ENCODE measurements at places on chromosomes 7 and 10.

DNA sequence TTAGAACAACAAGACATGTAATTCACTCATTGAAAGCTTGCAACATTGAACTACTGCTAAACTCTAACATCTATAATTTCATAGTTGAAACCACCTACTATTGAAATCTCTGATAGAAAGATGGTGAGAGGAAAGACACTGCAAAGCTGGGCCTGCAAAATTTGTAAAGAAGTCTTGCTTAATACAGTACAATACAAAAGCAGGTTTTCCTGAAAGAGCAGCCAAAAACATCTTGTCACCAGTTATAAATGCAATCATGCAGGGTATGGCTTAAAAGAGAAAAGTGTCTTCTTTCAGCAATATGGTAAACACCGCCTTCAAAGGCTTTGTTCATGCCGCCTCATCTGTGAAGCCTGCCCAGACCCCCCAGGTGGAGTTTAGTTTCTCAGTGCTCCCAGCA, 109.2 kb downstream of the ANK3 start:
- DNase-seq, result no peak

DNA sequence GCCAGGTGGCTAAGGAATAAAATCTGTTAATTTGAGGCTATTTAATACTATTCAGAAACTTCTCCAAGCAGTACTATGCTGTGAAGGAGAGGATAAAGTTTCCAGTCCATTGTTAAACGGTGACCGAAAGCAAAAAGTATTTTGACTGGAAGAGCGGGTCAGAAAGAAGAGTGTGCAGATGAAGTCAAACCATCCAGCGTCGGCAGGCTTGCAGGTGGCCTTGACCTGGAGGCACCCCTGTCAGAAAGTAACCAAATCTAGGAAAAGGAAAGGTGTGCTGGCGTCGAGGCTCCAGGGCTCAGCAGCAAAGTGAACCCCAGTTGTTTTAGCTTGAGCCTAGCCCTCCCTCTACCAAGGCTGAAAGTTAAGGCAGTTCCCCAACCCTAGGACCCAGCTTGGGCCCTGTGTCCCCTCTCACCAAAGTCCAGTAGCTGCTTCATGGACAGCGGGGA, 544 bp downstream of the PDK4 start:
- DNase-seq, result no peak

DNA sequence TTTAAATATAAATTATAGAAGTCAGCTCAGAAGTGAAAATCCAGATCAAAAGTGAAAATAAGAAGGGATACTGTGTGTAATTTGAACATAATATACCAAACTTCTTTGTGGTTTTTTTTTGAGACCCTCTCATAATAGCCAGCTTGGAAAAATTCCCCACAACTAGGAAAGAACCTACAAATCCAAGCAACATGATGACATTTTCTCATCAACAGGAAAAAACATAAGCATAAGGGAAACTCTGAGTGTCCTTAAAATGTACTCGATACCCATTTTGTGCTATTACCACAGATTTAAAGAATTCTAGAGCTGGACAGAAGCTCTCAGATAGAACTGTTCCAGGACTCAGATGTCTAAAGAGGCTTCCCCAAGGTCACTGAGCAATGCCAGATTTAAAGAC, 214.8 kb upstream of the KLF14 start:
- DNase-seq, result no peak

GRCh38 chr10:45000138-45000751, 478 bp upstream of the ZNF22 start:
- DNase-seq, result no peak

DNA sequence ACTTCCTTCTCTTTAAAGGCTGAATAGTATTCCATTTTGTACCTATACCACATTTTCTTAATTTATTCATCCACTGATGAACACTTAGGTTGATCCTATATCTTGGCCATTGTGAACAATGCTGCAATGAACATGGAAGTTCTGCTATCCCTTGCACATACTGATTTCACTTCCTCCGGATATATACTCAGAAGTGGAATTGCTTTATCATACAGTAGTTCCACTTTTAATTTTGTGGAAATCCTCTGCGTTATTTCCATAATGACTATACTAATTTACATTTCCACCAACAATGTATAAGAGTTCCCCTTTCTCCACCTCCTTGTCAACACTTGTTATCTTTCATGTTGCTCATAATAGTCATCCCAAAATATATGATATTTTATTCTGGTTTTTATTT, 312.6 kb downstream of the PLXDC2 start:
- no peak for DNase-seq

- DNase-seq, result no peak
Measured at GRCh38 chr7:130908345-130909160, 174.5 kb upstream of the KLF14 start.

DNA sequence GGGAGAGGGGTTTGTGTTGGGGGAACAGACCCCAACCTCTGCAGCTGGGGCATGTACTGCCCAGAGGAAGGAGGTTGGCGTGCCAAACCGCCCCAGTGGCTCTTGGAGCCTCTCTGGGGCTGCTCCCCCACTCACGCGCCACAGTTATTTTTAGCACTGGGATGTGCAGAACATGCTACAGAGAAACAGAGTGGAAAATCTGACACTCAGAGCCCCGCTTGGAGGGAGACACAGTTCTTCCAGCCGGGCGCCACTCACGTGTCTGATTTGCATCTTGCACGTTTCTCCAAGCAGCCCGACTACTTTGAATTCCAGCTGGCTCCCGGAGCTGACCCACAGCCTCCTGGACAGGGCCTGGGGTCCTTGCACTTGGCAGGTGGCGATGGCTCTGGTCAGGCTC, 182.0 kb downstream of the RPS24 start:
- no peak for DNase-seq

GRCh38 chr7:136114966-136115762, 138.0 kb upstream of the MTPN start:
- no peak for DNase-seq

DNA sequence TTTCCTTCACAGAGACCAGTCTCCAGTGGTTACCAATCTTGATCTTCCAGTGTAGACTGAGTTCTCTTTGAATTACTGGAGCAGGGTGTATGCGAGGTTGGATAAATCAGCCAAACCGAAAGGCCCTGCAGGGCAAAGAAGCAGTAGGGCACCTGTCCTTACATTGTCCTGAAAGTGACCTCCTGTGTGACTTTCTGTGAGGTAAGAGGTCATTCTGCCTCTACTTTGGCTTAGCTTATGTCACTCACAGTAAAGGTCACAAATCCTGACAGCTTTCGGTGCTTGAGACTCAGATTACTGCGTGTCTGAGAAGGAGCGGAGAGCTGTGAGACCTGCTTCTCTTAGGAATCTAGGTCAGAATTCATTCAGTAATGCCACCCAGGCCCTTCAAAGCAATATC, 252.7 kb upstream of the ETV1 start:
- DNase-seq, result no peak

DNA sequence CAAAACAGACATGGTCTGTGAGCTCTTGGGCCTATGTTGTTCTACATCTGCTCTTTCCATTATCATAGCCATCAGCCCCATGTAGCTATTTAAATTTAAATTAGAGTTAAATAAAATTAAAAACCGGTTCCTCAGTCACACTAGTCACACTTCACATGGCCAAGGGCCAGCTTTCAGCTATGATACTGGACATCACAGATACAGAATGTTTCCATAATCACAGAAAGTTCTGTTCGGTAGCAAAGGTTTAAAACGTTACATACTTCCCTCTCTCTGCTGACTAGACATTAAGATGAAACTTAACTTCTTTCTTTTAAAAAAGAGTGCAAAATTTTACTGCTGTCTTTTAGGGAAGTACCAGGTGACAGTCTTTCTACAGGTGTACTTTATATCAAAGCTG, 43.0 kb downstream of the SRPK2 start:
- DNase-seq, result no peak

DNA sequence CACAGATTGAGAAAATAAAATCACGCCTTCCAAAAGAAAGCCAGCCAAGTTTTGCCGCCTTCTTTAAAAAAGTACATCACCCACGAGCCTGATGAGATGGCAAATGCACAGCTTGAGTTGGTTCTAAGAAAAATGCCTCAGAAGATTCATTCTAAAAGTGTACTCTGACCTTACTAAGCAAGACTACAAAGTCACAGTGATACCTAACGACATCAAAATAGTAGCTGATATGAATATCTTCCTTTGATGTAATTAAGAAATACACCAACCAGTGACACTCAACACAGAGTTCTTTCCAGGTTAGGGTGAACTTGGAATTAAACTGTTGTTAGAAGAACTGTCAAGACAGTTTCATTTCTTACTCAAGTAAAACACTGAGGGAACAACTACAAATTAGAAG, 78.0 kb upstream of the AMPH start:
- no peak for DNase-seq

GRCh38 chr10:21161647-21162046, 264.5 kb upstream of the NEBL start:
- DNase-seq, result no peak

DNA sequence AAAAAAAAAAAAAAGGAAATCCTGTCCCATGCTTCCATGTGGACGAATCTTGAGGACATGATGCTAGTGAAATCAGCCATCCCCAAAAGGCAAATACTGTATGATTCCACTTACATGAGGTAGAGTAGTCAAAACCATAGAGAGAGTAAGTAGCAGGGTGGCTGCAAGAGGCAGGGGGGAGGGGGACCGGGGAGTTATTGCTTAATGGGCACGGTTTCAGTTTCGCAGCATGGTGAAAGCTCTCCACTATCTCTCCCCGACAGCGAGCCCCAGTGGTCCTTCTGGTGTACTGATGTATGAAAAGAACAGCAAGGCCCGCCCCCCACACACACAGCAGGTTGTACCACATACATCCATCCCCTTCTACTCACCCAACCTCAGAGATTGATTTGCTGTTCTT, 32.8 kb downstream of the NOD1 start:
- peak; percentile 66 for DNase-seq

- DNase-seq, result peak; percentile 24
Measured at GRCh38 chr7:90629297-90629918, 33.3 kb downstream of the CDK14 start.

DNA sequence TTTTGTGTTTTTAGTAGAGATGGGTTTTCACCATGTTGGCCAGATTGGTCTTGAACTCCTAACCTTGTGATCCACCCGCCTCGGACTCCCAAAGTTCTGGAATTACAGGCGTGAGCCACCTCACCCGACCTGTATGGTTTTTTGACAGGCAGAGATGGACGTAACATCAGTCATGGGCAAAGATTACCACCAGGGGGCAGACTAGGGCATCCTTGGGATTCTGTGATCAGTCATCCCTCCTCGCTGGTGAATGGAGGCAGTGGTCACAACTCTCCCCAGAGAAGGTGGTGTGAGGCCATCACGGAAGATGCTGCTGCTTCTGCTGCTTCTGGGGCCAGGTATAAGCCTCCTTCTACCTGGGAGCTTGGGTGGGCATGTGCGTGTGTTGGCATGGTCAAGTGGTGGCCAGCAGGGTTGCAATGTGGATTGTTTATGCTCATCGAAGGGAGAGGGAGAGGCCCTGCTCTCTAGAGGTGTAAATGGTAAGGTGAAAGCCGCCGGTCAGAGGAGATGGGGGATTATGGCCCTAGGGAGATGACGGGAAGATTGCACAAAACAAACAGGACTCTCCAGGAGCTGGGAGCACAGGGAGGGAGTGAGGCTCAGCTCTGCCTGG, 122.7 kb upstream of the PRSS1 start:
- peak; percentile 16 for DNase-seq

- DNase-seq, result no peak
Measured at GRCh38 chr7:117587931-117588330, 108.1 kb downstream of the CFTR start.

DNA sequence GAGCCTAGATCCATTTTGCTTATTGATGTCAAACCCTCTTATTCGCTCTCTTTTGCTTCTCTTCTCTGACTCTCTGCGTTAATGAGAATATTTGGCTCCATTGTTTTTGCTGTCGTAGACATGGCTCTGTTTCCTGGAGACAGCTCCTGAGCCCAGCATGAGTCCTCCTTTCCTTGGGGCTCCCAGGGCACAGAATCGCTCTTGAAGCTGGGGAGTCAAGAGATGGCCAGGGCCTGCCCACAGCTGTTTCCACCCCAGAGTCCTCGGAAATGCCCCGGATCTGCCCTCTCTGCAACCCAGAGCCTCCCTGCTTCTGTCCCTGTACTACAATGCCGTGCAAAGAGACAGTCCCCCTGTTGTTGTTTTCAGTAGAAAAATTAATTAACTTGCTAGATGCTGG, 566.7 kb upstream of the FOXK1 start:
- DNase-seq, result no peak

DNA sequence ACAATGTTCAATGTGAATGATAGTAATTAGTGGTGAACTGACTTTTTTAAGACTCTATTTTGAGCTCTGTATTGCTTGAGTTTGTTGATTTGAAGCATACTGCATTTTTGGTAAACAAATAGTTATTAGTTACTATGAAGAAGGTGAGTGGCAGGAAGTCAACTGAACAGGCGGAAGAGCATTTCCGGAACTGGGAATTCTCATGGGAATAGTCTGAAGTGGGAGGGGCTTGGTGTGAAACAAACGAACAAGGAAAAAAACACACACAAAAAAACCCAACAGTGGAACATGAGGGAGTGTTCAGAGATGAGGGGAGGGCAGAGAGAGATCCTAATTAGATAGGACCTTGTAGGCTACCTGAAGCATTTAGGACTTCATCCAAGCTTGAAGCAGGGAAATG, 43.9 kb upstream of the C1QL3 start:
- DNase-seq, result no peak

- DNase-seq, result no peak
Measured at GRCh38 chr10:114195079-114195478, 15.9 kb downstream of the TDRD1 start.

- DNase-seq, result no peak
Measured at GRCh38 chr7:8221567-8221966, 40.4 kb downstream of the ICA1 start.

DNA sequence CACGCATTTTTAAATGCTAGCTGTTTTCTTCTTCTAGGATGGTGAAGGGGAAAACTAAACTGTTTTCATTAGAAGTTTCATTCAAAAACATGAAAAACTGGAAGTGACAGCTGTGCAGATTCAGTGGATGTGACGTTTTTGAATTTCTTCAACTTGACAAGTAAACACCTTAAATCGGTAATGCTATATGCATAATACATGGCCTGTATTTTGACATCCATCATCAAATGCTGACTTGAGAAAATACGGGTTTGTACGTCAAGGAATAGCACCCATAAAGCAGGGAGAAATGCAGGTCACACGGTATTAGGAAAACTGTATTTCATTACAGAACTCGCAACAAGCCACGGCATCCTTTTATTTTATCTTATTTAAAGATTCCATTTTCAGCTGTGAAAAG, 720.5 kb downstream of the KCNMA1 start:
- no peak for DNase-seq

DNA sequence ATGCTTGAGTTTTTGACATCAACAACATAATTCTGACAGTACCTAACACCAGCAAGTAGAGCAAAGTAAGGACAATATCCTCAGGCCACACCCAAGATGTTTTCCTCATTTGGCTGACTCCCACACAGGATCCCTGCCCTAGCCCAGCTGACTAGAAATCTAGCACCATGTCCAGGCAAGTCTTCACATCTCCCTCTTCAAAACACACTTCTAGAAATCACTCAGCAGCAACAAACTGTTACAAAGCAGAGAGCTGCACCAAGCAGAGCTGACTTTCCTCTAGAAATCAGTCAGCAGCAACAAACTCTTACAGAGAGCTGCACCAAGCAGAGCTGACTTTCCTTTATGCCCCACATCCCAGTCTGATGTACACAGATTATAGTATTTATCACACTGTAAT, 7.7 kb downstream of the TMEM168 start:
- no peak for DNase-seq

Data from NCI-H187 treated with DMSO at 0.1 percent for 48 hours (cell line).